ENCODE measurements at places on chromosomes 2 and 18.

DNA sequence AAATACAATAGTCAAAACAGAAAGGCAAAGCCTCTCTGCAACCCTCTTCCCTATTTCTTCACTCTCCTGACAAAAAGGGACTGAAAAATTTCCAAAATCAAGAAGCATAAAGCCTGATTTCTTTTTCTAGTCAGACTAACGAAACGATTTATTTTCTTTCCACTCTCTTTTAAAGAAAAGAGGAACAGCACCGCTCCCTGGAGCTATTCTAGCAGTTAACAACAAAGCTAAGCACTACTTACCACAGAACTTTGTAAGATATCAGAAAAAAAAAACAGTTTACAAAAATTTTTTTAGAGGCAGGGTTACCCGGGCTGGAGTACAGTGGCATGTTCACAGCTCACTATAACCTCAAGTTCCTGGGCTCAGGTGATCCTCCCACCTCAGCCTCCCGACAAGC is 14.4 kb upstream of the FHL2 start:
- no peak for DNase-seq

DNA sequence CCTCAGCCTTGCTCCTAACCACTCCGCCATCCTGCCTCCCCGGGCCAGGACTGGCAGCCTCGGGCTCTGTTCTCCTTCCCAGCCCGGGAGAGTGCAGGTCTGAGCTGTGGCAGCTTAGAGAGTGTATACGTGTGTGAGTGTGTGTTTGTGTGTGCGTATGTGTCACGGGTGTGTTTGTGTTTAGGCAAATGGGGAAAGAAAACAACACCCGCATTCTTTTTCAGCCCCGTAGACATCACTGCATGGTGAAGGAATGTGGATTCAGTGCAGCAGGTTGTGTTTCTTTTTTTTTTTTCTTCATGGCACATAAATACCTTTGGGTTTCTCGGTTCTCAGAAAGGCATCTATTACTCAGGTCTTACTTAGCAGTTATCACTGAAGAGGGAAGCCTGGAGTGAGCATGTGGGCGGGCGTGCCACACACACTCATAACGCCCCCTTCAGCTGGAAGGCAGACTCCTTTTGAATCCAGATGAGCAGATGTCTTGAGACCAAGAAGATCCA is 44.2 kb downstream of the GLI2 start:
- no peak for DNase-seq

- no peak for DNase-seq
These were observed 25.7 kb downstream of the SGPP2 start for GRCh38 chr2:222450021-222450420.

DNA sequence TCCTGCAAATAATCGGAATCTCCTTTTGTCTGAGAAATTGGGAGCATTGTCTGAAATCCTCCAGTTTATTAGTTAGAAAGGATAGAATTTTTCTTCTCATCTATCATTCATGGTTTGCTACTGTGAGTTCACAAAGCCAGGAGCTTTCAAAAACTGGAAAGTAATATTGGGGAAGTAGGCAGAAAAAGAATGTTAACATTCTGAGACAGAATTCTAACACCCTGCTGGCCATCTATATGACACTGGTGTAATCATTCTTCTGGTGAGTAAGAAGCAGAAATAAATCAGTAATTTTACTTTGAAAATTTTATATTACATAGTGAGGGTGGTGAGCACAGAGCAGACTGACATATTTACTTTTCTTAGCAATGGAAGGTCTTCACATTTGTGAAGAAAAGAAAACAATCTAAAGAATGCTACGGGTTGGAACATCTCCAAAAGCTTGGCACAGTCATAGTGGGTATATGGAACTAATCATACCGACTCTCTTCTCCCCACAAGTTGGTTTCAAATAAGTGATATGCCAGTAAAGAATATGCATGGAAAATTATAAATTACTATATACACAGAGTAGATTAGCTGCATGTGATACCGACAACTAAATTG is 344.9 kb downstream of the LPIN1 start:
- no peak for DNase-seq

DNA sequence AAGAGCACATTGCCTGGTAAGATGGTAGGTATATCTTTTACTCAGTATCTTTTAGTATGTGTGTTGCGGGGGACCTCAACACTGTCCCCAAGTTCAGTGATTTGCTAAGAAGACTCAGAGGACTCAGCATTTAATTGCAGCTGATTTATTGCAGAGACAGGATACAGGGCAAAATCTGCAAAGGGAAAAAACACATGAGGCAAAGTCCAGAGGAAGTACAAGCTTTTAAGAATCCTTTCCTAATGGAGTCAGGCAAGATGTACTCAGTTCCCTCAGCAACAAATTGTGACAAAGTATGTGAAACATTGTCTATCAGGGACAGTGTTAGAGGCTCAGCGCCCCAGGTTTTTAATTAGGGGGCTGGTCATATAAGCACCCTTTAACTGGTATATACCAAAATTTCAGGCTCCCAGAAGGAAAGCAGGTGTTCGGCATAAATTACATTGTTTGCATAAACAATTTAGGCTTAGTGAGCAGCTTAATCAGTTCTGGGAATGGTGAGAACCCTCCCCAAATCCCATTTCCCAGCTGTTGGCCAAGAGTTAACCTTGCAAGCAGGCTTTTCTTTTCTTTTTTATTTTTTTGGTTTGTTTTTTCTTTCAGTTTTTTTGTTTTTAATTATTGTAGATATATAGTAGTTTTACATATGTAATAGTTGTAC is 41.7 kb downstream of the RAB3GAP1 start:
- DNase-seq, result no peak

DNA sequence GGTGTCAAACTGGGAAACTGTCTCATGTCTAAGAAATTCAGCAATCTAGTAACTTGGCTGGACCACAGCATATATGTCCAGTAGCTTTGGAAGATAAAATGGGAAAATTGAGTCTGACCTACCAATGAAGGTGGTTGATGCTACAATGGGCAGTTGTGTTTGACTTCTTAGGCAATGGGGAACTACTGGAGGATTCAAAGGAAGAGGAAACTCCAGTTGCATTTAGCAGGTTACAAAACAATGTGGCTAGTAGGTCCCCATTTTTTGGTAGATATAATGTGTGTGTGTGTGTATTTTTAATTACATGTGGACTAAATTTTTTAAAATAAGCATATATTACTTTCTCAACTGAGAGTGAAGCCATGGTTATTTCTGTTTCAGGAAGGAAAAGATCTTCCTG is 427.7 kb downstream of the NBAS start:
- DNase-seq, result no peak

GRCh38 chr2:130289780-130290179 is 52.9 kb upstream of the IMP4 start:
- no peak for DNase-seq

- no peak for DNase-seq
These were observed 129.1 kb downstream of the SPTBN1 start for GRCh38 chr2:54585136-54585733.

DNA sequence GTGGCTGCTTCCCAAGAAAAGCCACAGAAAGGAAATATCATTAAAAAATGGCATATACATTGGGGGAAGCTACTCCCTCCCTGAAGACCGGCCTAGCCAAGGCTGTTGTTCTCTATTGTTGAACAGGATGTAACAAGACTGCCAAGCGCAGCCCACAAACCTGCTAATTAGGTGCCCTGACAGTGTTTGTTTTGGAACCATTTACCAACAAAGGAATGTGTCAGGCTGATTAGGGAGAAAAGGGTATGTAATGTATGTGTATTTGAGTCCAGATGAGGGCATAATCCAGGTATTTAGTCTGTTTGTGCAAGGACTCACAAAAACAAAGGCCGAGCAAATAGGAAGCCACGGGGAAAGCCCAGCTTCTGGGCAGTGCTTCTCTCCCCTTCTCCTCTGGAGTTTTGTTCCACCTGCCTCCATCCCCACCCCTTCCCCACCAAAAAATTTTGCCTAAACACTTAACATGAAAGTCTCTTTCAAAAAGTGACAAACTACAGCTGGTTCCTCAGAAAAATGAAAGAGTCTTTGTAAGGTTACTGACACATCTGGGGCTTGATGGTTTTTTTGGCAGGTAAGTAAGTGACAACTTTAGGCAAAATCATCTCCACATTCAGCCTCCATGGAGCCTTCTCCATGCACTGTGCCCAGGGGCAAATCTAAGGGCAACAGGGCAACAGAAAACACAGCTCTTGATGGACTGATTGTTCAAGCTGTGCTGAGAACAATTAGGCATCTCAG is 78.3 kb upstream of the FZD5 start:
- DNase-seq, result no peak

DNA sequence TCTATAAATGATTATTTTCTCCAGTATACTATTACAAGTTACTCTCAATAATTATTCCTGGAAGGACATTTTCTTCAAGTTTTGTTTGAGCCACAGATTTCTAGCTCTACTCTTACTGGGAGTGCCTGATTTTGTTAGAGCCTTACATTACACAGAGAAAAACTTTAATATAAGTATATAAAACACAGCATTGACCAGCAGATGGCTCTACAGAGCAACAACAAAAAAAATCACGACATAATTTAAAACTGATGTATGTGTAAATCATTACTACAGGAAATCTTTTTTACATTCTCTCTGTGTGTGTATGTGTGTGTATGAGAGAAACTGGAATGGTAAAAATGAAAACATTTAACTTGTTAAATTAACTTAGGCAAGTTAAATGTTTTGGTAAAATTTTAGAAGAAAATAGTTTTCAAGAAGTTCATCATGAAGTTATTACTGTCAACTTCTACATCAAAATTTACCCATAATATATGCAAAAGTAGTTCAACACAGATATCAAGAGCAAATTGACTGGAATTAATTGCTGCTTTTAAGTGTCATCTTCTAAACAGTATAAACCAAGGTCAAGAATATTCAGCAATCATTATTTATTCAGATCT is 103.3 kb downstream of the MDH1 start:
- peak; percentile 44 for DNase-seq

Measured in SK-N-MC (cell line).